ENCODE measurements at places on chromosomes 13 and 19.

GRCh38 chr19:42531313-42531712, 3.0 kb upstream of the CEACAM1 start:
- no peak for DNase-seq

DNA sequence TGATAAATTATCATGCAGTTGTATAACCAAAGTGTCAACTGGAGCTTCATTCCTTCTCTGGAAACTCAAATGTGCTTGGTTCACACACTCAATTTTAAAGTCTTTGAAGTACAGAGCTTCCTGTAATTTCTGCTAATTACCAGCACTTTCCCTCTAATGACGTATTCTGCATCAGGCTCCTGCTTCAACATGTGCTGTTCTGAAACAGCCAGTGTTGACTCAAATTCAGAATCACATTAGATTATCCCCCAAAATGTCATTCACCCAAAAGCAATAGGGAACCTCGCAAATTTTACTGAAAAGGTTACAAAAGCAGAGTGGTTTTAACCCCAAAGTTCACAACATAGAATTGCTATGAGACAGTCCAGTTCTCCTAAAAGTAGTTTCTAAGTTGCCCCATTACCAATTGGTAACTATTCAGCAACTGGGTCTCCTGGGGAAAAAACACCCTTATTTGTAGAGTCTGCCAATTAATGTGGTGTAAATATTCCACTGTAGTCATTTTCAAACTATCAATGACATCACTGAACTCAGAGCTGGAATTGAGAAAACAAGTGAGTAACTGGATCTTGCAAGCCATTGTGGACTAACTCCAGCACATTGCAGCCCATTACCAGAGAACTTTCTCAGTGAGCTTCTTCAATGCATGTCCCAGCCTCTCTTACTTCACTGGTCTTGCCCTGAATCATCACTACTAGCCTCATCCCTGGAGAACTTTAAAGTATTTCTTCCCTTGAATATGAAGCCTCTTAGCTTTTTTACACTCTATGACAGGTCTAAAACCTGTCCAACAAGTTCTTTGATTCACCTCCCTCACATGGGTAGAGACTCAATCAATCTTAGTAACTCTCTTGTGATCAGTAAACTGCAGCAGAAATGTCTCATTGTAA, 955.4 kb downstream of the EFNB2 start:
- no peak for DNase-seq

DNA sequence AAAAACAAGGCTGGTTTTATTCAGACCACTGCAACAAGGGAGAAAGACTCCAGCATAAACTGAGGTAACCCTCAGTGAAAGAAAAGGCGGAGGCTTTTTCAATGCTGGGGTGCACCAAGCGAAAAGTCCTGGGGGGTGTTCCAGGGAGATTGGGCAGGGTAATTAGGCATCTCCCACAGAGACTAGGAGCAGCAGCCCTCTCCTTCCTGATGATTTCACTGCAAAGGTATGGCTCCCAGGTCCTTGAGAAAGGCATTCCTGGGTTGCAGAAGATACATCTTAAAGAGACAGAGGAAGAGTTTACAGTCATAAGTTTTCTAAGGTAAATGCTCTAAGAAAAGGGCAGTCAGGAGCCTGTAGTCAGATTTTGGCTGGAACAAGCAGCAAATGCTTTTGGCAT, 412.0 kb downstream of the FOXO1 start:
- no peak for DNase-seq

DNA sequence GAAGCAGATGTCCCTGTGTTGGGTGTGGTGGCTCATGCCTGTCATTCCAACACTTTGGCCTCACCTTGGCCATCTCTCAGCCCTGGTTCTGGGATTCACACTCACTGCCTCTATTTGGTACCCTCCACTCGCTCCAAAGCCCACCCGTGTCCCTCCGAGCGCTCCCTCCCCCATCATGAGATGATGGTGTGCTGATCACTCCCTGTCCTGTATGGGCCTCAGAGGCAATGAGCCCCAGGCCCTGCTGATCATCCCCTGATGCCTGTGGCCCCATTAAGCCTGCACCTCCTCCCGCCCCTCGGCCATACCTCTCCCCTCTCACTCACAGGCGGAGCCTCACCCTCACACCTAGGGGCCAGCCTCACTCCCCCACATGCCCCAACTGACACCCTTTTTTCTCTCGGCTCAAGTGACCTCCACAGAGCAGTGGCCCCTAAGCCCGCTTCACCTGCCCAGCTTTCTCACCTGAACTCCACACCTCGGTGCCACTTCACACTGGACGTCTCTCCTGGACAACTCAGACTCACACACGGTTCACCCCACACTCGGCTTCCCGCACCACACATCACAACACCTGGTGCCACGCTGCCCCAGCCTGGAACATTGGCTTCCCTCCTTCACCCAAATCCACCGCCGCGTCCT, 114.5 kb downstream of the STK24 start:
- DNase-seq = no peak

- DNase-seq = no peak
Measured at GRCh38 chr19:30879225-30879624, 470.0 kb downstream of the TSHZ3 start.

DNA sequence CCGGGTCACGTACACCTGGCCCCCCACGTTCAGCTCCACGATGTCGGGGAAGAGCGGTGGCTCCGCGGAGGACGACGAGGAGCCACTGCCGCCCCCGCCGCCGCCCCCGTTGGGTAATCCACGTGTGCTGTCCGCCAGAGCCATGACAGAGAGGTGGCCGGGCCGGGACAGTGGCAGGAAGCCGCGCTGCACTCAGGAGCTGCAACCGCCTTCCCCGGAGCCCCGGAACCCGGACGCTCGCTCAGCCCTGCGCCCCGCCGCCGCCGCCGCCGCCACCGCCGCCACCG, 257 bp downstream of the KCTD12 start:
- no peak for DNase-seq

DNA sequence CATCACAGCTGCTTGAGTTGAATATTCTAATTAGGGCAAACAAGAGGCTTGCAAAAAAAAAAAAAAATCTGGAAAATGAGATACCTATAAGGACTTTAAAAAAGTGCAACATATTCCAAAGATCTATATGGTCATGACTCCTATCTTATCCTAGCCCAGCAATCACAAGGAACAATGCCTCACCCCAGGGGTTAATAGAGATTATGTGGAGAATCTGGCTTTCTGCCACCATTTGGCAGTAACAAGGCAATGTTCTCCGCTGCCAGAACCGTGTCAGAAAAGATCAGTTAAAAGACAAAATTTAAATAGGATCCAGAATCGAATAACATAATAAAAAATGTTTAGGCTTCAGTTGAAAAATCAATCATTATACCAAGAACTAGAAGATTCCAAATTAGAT, 1643.2 kb upstream of the PRR20A start:
- DNase-seq = no peak

- no peak for DNase-seq
Measured at GRCh38 chr13:80010286-80010831, 330.6 kb downstream of the SPRY2 start.

DNA sequence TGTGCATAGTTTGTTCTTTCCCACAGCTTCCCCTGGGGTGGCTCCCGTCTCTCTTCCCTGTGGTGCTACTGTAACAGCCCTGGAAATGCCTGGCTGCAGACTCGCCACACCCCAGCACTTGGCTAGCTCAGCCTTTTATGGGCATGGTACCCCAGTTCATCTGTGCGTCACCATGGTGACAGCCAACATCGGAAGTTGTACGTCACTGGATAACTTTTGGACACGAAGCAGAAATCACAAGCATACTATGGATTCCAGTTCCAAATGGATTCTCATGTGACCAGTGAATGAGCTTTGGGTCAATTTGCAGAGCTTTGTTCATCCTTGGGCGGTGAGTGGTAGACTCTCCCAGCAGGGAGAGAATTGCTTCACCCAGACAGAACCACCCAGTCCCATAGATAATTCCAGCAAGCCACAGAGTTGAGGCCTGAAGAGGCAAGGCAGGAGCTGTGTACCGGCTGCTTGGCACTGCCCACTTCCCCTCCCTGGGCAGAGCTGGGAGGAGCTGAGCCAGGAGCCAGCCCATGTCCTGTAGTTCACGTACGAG, 54.4 kb downstream of the COL4A2 start:
- peak; percentile 67 for DNase-seq

DNA sequence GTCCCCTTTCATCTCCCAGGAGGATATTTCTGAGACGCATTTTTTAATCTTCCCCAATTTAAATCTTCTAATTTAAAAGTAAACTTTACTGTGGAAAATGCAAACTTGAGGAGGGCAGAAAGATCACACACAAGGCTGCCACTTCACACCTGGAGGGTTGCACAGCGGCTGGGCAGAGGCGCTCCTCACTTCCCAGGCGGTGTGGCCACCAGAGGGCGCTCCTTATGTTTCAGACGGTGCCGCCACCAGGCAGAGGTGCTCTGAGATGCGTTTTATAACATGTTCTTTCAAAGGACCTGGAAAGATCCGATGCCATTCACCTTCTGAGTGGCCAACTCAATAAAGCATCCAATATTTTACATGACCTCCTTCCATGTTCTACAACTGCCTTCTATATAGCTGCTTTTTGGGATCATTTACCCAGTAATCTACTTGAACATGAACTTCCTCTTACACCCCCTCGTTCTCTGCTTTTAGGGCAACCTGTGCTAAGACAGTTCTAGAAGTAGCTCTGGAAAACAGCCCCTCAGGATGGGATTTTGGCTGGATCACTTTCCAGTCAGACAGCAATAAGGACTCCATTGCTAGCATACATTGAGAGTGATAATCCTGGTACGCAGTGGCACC, 14.8 kb upstream of the MTUS2 start:
- DNase-seq = no peak

- peak; percentile 18 for DNase-seq
Measured at GRCh38 chr13:32093006-32093405, 61.4 kb downstream of the FRY start.

DNA sequence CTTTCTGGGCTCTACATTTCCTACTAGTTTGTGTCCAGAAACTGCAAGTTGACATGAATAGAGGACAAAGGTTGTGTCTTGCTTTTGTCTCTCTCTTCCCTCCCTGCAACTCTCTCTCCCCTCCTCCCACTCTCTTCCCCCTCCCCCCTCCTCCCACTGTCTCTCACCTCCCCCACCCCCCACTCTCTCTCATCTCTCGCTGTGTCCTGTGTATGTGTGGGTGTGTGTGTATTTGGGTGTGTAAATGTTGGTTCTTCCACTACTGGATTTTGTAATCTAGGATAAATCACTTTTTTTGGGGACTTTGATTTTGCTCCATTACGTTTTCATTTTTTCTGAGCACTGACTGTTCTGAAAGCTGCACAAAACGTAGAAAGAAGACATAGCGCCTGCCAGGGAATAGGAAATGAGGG, 48.4 kb downstream of the AKAP11 start:
- no peak for DNase-seq

GRCh38 chr19:42095814-42096230, 19.9 kb downstream of the ZNF574 start:
- no peak for DNase-seq

DNA sequence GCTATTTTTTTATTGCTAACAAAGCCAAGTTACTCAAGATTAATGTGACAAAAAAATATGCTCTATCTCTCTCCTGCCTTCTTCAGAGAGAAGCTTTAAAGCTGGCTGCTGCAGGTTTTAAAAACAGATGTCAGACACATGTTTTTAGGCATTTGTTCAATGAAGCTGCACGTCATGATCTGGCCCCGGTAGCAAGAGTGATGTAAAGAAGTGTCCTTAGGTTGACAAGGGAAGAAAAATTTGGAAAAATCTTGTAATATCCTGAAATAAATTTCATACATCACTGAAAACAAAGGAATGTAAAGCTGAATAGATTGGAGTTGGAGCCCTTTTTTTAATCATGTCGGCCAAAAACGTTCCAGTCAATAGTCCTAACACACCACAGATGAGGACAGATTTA, 531.4 kb upstream of the NBEA start:
- DNase-seq = peak; percentile 89

- DNase-seq = no peak
Measured at GRCh38 chr13:58495668-58496067, 864.1 kb downstream of the PCDH17 start.

- no peak for DNase-seq
Measured at GRCh38 chr13:88281841-88282240, 610.7 kb downstream of the SLITRK5 start.

DNA sequence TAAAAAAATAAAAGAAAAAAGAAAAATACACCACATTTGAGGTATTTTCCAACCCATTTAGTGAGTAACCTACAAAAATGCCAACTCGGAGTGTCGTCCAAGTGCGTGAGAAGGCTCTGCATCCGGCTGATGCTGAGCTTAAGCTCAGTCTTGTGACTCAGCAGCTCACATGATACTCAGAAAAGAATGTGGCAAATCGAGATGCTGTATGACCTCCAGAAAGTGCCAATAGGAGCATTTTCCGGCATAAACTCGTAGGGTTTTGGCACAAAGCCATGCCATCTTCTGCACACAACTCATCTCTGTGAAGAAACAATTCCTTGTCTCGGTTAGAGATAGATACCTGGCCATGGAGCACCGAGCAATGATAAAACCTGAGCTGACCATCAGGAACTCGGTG, 58.5 kb downstream of the TRPM4 start:
- no peak for DNase-seq

DNA sequence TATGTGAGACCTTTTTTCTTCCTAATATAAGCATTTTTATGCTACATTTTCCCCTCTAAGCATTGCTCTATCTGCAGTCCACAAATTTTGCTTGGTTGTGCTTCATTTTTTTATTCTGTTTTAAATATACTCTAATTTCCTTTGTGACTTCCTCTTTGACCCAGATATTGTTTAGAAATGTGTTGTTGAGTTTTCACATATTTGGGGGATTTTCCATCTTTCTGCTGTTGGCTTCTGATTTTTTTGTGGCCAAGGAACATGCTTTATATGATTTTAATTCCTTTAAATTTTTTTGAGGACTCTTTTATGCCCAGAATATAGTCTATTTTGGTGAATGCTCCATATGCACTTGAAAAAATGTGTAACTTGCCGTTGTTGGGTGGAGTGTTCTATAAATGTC, 22.9 kb downstream of the UBAC2 start:
- DNase-seq = no peak

GRCh38 chr13:52931131-52931530, 82.7 kb upstream of the PCDH8 start:
- no peak for DNase-seq

- DNase-seq = peak; percentile 71
Measured at GRCh38 chr19:4744451-4745174, 21.0 kb upstream of the DPP9 start.

DNA sequence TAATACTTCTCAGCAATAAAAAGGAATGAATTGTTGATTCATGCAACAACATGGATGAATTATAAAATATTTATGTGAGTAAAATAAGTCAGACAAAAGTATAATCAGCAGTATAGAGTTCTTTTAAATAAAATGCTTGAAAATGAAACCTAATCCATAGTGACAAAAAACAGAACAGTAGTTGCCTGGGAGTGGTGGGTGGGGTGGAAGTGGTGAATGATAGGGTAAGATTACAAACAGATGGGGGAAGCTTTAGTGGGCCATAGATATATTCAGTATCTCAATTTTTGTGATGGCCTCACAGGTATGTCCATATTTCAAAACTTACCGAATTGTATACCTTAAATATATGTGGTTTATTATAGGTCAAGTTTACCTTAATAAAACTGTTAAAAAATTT, 124.9 kb upstream of the UBL3 start:
- DNase-seq = no peak

Measured in hindlimb muscle (tissue), 1 donor.